Hindlimb muscle (tissue), 1 donor: ENCODE measurements at places on chromosomes 6 and 20.

DNA sequence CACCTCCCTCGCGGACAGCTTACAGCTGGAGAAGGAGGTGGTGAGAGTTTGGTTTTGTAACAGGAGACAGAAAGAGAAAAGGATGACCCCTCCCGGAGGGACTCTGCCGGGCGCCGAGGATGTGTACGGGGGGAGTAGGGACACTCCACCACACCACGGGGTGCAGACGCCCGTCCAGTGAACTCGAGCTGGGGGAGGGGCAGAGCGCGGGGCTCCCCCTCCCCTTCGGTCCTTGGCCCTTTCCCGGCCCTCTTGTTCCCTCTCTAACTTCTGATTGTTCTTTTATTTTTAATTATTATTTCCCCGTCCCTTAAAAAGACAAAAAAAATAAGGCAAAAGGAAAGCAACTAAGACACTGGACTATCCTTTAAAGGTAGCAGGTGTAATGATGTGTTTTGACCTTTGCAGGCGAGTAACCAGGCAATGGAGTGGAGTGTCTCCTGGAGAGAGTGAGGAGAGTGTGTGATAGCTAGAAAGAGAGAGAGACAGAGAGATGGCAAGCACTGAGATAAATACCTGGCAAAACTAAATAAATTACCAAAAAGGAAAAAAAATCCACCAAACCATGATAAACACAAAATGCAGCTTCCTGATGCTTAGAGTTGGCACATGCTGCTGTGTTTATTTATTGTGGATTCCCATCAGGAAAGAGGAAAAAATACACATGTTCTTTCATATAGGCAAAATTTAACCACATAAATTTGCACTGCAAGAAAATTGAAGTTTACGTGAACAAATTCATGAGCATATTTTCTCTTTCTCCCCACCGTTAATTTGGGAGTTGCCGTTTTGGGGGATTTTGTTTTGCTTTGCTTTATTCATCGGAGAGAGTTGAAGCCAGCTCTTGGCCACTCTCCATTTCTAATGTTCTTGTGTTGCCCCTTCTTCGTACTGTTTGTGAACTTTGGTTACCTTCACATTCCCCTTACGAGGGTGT, 1.9 kb downstream of the POU3F2 start:
- DNase-seq = no peak

DNA sequence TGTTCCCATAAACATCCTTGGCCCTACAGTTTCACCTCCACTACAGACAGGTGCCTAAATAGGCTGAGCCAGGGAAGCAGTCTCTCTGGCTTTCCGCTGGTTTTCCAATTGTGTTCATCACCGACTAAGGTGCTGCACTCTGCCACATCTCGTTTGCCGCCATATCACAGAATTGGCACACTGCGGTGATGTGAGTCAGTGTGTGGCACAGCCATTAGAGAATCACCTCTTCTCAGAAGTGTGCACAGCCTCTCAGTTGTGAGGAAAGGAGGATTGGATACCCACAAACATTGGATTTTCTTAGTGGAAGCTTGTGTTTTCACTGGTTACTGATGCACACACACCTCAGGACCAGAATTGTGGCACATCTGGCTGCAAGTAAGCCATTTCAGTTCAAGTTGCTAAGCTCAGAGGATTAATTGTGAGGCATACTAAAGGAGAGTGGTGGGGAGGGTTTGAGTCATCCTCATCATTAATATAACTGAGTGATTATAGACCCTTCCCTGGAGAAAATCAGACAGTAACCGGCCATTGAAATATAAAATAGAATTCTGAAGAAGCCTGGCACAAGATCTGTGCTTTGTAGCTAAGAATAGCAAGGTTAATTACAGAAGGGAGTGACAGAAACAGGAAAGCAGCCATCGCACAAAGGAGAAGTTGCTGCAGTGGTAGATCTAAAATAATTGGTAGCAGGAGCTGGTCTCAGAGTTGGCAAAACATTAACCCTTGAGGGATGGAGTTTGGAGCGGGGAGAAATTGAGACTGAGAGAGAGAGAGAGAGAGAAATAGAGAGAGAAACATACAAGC, 506.9 kb downstream of the LMBRD1 start:
- DNase-seq = no peak

DNA sequence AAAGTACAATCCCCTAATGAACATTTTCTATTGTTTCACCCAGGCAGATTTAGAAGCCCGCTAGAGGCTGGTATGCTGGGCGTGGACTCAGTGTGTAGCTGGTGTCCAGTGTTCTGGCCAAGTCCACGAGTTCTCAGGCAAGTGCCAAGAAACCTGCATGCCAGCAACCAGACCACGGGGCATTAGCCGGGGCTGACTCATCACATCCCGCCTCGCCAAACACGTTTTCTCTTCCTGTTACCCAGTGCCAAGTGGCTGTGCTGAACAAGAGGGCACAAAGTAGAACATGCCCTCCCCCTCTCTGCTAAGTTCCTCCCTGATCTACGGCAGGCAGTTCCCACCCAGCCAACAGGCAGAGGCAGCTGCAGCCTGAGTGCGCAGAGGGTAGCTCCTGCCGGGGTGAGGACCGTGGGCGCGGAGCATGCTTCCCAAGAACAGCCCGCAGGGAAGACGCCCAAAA, 29.6 kb downstream of the RAMACL start:
- DNase-seq = peak; percentile 61

- no peak for DNase-seq
Measured at GRCh38 chr20:46939031-46939965, 44.7 kb downstream of the EYA2 start.

- DNase-seq = no peak
Measured at GRCh38 chr6:43505718-43506117, 4.4 kb downstream of the LRRC73 start.

DNA sequence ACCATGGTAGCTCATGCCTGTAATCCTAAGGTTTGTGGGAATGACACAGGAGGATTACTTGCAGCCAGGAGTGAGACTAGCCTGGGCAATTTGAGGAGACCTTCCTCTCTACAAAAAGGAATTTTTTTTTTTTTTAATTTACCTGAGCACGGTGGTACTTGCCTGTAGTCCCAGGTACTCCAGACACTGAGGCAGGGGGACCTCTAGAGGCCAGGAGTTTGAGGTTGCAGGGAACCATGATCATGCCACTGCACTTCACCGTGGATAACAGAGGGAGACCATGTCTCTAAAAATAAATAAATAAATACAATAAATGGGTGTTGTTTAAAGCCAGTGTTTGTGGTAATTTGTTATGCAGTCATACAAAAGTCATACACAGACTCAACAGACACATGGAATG, 2.4 kb upstream of the HLA-F start:
- DNase-seq = no peak

GRCh38 chr20:45470937-45471336, 1.4 kb downstream of the WFDC2 start:
- no peak for DNase-seq

GRCh38 chr20:18279242-18279641, 9.1 kb upstream of the ZNF133 start:
- no peak for DNase-seq
